ENCODE measurements at places on chromosomes 2 and 18.
A peak's percentile ranks its signal among the peaks of the same experiment; 100 is the strongest.

- DNase-seq, result no peak
Measured at GRCh38 chr2:191018048-191018447, 4.1 kb upstream of the STAT1 start.

DNA sequence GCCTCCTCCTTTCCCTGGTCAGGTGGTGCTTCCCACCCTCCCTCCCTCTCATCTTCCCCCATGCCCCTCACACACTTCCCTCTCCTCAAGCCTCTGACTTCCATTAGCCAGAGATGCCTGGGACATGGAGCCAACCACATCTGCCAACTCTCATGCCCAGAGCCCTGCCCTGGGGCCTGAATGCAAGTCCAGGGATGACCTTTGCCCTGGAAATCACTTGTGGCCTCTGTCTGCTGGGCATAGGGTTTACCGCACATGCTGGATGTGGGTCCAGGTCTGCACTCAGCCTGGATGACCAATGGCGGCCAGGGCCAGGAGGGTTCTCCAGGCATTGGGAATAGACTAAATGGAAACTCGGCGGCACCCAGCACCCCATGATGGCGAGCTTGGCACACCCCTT lies 98.9 kb downstream of the SEPTIN10 start:
- no peak for DNase-seq

DNA sequence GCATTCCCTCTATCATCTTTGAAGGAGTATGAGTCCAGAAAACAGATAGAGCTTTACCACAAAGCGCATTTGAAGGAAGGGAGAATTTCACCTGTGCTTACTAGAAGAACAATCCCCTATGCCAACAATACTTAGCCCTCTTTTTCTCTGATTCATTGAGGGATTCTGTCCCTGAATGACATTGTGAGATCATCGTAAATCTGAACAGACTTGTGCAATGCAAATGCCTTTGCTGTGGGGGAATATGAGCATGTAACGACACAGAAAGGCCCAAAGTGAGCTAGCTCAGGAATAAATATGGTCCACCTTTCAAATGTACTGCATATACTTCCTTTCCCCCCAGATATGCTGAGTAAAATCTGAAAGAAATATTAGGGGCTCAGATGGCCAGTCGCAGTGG lies 67.6 kb downstream of the SCN1A start:
- DNase-seq, result no peak

- no peak for DNase-seq
Measured at GRCh38 chr2:187079901-187080300, 230.9 kb upstream of the ZSWIM2 start.

GRCh38 chr18:2881840-2882195 lies 35.0 kb downstream of the EMILIN2 start:
- DNase-seq, result no peak

DNA sequence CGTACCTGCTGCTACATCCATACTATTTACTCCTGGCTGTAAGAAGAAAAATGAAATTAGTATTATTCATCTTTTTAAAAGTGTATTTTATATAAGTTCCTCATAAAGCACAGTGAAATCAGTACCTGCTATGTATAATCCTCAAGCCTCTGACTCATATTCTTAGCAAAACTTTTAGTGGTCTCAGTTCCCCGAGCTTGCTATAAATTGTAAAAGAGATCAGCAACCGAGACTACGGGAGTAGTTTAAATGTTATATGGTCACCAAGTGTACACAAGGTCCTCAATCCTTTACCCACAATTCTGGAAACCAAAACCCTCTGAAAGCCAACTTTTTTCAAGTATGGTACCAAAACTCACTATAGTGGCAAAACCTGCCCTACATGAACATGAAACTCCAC lies 24.2 kb downstream of the PRPF40A start:
- DNase-seq, result no peak

GRCh38 chr2:196415384-196415783 lies 224.1 kb upstream of the CCDC150 start:
- DNase-seq, result no peak

GRCh38 chr2:116489944-116490343 lies 1324.5 kb upstream of the DDX18 start:
- DNase-seq, result no peak

DNA sequence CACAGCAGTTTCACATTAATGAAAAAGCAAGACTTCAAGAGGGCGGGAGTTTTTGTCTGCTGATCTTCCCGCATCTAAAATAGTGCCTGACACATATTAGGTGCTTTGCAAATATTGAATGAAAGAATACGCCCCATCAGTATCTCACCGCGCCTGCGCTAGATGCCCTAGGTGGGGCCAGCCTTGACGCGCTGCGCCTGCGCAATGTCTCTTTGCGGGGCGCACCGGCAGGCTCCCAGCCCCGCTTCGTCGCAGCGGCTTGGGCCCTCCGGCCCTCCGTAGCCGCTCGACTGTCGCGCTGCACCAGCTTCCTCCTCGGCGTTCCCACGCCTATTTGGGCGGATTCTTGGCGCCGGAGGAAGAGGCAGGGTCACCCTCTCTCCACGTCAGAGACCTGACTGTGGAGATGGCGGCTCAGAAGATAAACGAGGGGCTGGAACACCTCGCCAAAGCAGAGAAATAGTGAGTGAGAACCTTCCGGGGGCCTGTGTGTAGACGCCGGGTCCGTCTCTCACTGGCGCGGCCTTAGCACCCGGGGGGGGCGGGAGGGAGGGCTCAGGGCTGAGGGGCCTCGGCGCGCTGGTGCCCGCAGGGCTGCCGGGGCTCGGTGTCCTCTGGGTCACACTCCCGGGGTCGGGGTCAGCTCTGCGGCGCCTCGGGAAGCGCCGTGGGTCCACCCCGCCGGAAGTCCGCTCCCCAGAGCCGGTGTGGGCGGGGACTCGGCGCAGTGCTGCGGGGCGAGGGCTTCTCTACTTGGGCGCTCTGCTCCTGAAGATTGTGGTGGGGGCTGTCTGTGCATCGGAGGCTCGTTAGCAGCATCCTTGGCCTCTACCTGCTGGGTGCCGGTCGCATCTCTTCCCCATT lies at the start of gene NAPG:
TSS of gene NAPG (plus strand) at position 331 of the 864 bp plus-strand sequence. CDS start at position 407, 76 bp downstream.
- peak; percentile 95 for DNase-seq

- DNase-seq, result no peak
Measured at GRCh38 chr2:111994042-111994441, 61.0 kb upstream of the TMEM87B start.

- DNase-seq, result no peak
Measured at GRCh38 chr18:13218368-13218991, at the start of gene LDLRAD4. LDLRAD4 (plus strand) TSS chr18:13218760.

GRCh38 chr18:28115149-28115550 lies 61.8 kb downstream of the CDH2 start:
- DNase-seq, result peak; percentile 95

- no peak for DNase-seq
Measured at GRCh38 chr2:11761259-11761658, 14.8 kb downstream of the LPIN1 start.

- no peak for DNase-seq
Measured at GRCh38 chr2:46239847-46240181, 57.4 kb upstream of the EPAS1 start.

- DNase-seq, result no peak
Measured at GRCh38 chr2:230984393-230985220, 11.3 kb upstream of the SPATA3 start.

- DNase-seq, result peak; percentile 35
Measured at GRCh38 chr18:5197032-5197434, at the start of gene AKAIN1. AKAIN1 (minus strand) TSS chr18:5197257; CDS start chr18:5197053, 204 bp downstream.

DNA sequence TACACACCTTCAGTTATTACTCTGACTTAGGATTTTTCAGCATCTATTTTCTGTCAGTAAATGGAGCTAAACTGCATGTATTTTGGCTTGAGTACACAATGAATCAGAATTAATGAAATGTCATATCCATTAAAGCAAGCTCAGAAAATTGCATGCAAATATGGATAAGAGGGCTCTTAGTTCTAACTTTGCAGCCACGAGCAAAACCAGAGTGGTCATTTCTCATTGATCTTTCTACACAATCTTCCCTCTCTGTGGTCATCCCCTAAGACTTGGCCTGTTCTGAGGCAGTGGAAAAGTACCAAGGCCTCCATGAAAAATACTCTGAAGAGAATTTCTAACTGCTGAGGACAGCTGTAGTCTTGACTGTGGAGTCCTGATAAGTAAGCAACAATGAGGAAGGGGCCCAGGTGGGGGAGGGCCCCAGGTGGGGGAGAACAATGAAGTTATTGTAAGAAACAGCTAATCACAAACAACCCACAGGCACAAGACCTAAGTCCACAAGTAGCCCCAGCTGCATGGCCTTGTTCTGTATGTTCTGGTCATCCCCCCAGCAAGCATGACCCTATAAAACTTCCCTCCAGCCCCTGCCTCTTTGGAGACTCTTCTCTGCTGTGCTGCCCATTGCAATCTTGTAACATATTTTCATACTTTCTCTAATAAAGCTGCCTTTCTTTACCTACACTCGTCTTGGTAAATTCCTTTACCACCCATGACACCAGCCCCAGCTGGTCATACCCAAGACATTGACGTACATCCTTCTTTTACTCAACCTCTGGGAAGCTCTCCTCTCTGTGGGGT lies 230.3 kb downstream of the TDRD15 start:
- DNase-seq, result no peak

DNA sequence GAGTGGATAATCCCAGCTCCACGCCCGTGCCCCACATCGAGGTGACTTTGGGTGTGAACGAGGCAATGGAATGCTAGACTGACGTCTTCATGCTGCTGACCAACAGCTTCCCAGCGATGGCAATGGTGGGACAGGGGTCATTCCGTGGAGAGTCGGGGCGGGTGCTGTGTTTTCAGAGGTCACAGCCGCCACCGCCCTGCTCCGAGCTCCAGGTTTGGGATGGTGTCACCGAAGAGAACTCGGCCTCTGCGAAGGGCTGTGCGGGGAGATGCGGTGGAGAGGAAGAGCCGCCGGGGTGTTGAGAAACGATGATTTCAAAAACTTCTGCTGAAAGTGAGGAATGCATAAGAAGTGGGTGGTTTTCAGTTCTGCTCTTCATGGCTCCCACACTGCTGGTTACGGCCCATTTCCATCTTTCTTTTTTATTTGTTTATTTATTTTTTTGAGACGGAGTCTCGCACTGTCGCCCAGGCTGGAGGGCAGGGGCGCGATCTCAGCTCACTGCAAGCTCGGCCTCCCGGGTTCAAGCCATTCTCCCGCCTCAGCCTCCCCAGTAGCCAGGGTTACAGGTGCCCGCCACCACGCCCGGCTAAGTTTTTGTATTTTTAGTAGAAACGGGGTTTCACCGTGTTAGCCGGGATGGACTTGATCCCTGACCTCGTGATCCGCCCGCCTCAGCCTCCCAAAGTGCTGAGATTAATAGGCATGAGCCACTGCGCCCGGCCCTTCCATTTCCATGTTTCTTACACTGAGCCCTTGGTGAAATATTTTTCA lies 142.6 kb downstream of the RTP5 start:
- no peak for DNase-seq

Measured in fibroblast of skin of right quadriceps (primary cell).